Breast epithelium (tissue), 4 donors: ENCODE measurements at places on chromosomes 12 and 14. TPM values are rescaled to one million over a fixed set of nuclear protein-coding genes. Genes with fewer than 3 reads are reported as not detected.

The TMTC2 gene
- total RNA-seq, result 7.0 TPM

The FOXA1 gene
- 74.4 TPM for total RNA-seq

DNA sequence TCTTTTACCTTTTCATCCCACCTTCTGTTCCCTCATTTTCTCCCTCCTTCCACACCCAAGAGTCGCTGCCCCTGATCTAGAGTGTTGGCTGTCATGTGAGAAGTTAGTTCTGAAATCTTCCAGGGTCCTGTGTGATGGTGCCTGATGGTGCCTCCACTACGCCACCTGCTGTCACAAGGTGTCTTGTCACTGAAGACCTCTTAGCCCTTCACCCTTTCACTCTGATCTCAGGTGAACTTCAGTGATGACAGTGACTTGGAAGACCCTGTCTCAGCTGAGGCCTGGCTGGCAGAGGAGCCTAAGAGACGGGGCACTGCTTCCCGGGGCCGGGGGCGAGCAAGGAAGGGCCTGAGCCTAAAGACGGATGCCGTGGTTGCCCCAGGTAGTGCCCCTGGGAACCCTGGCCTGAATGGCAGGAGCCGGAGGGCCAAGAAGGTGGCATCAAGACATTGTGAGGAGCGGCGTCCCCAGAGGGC, 7.6 kb upstream of the PFDN5 start:
- H3K4me3 ChIP-seq, result no peak overlapping the region
- H3K36me3 ChIP-seq, result no peaks in the 10 kb centered on the region
- H3K4me1 ChIP-seq, result no peaks in the 10 kb centered on the region
- H3K27ac ChIP-seq, result peak overlapping the region; percentile 84

GRCh38 chr12:89890161-89890560, 181.5 kb upstream of the ATP2B1 start:
- no peaks in the 10 kb centered on the region for H3K36me3 ChIP-seq
- H3K27ac ChIP-seq, result no peak overlapping the region
- no peaks in the 10 kb centered on the region for H3K27me3 ChIP-seq
- no peaks in the 10 kb centered on the region for H3K4me1 ChIP-seq
- no peak overlapping the region for H3K4me3 ChIP-seq
- no peak for DNase-seq

The TTC6 gene
- total RNA-seq, result not detected

The PZP gene
- 0.80 TPM for total RNA-seq

GRCh38 chr14:61671082-61671481, 24.2 kb upstream of the HIF1A start:
- H3K4me3 ChIP-seq, result no peak overlapping the region
- H3K36me3 ChIP-seq, result no peaks in the 10 kb centered on the region
- H3K4me1 ChIP-seq, result no peaks in the 10 kb centered on the region

DNA sequence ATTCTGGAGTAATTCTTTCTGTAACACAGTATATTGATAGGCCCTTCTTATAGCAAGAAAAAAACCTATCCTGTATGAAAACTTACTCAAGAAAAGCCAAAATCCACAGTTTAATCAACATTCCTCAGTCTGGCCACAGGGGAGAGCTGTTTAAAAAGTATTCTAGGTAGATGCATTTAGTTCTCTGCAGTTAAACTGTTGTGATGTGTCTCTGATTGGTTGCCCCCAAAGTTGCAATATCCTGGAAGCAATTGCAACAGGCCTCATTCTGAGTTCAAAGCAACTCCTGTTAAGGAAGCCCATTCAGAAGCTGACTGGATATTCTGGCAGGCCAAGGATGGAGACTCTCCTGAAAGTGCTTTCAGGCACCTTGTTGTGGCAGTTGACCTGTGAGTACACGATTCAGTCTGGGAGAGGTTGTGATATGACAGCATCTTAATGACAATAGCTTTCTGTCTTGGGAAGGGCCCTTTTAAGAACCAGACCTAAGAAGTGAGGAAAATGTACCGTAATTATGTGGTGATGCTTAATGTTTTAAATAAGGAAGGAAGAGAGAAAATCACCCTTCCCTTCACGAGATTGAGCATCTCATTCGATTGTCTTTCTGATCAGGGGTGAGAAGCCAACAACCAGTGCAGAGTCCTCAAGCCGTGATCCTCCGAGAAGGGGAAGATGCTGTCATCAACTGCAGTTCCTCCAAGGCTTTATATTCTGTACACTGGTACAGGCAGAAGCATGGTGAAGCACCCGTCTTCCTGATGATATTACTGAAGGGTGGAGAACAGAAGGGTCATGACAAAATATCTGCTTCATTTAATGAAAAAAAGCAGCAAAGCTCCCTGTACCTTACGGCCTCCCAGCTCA, 420.7 kb downstream of the DAD1 start:
- no peaks in the 10 kb centered on the region for H3K27me3 ChIP-seq
- H3K4me1 ChIP-seq, result no peaks in the 10 kb centered on the region
- H3K4me3 ChIP-seq, result no peak overlapping the region

The ADGRD1 gene
- 11.6 TPM for total RNA-seq

The GPD1 gene
- 280 TPM for total RNA-seq

The LRP1-AS gene
- not detected for total RNA-seq
